ENCODE measurements at places on chromosomes 11 and 22.
A peak's percentile ranks its signal among the peaks of the same experiment; 100 is the strongest.

DNA sequence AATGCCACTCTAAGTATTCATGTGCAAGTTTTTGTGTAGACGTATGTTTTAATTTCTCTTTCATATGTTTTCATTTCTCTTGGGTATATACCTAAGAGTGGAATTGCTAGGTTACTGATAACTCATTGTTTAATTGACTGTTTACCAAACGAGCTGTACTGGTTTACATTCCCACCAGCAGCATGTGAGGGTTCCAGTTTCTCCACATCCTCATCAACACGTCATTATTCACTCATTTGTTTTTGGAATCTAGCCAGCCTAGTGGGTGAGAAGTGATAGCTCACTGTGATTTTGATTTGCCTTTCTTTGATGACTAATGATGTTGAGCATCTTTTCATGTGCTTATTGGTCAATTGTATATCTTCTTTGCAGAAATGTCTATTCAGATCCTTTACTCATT, 4.0 kb downstream of the ANKRD13D start:
- no peak for DNase-seq

GRCh38 chr22:44080936-44081861, 57.1 kb downstream of the PARVB start:
- peak; percentile 15 for DNase-seq

DNA sequence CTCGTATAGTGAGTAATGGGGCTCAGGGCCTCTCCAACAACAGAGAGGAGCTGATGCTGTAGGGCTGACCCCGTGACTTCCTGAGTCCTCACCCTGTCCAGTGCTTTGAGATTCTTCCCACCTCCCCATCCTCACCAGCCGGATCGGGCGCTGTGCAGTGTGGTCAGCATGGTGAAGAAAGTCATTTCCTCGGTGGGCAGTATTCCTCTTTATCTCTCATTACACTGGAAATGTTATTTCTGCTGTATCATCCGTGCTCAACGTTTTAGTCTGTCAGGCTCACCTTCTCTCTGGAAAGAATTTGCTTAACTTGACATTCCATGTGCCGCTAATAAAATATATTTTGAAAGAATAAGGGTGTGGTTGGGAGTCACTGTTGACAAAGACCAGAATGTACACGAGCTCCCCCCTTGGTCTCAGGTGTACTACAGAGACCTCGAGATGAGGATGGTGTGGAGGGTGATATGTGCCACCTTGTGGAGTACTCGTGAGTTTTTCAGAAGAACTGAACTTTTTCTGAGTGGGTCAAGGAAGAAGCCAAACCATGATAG, 25.7 kb upstream of the SCGB1A1 start:
- DNase-seq, result no peak

GRCh38 chr11:58744988-58745704, 13.4 kb upstream of the GLYAT start:
- DNase-seq, result no peak

DNA sequence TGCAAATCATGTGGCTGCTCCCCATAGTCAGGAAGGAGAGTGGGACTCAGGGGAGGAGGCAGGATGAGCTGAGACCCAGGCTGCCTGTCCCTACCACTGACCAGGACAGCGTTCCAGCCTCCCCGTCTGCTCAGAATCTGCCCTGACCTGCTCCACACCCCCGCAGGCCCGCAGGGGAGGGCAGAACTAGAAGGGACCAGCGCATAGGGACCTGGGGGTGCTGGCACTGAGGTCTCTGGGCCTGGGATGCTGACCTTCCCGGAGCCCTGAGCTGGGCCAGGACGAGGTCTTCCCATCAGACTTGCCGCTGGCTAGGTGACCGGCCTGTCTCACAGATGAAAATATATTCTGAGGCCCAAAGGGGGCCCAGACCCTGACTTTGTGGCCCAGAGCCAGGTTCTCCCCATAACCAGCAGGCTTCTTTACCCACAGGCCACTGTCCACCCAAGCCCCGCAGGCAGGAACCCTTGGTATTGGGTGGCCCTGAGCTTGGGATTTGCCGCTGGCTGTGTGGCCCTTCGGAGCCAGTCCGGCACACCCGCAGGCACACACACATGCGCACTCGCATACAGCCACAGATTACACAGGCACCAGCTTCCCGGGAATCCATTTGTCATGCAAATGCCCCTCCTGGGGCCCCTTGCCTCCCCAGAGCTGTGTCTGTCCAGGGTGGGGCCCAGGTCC, 13.8 kb upstream of the PIM3 start:
- DNase-seq, result no peak

- no peak for DNase-seq
Measured at GRCh38 chr22:40592352-40593113, 44.0 kb downstream of the MRTFA start.

DNA sequence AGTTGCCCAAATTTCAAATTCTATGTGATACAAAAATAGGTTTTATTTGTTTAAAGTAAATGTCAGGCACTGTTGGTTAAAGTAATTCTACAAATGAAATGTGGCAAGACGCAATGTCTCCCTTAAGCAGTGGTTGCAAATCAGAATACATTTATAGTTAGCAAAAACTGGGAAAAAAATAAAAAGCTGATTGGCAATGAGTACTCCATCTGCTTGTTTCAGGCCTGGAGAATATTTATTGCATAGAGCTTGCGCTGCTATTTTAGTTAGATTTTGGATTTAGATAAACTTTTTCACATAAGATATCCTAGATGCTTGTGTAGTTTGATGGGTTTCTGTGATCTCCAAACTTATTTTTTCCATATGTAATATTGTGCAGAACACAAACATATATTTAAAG, 224.0 kb upstream of the MPPED2 start:
- DNase-seq, result no peak

- DNase-seq, result no peak
Measured at GRCh38 chr22:17422736-17423343, 53.6 kb downstream of the CECR2 start.

DNA sequence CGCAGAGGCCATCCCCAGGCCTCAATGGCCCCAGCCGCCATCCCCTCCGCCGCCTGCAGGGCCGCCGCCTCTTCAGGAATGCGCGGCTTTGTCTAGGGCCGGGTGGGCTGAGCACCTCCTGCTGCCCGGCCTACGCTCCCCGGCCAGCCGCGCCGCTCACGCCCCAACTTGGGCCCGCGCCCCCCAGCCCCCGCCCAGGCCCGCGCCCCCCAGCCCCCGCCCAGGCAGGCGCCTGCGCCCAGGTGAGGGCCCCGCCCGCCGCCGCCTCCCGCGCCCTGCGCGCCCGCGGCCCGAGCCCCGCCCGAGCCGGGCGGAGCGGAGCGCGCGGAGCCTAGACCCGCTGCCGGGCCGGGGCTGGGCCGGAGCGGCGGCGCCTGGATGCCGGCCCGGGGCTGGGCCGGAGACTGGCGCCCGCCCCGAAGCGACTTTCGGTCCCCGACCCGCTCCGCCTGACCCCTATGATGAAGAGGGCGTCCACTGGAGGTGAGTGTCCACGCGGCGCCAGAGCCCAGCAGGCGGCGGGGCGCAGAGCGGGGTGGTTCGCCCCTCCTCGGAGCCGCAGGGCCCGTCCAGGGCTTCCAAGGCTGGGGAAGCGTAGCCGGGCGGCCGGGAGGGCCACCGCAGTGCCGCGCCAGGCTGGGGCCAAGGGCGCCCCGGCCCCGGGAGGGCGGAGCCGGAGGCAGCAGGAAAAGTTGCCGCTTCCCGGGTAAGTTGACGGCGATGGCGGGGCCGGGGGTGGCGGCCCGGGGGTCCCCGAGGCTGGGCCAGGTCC, 34.3 kb upstream of the PRODH start:
- DNase-seq, result no peak

- DNase-seq, result no peak
Measured at GRCh38 chr11:61757213-61757862, 4.9 kb downstream of the MYRF start.

- peak; percentile 42 for DNase-seq
Measured at GRCh38 chr22:45994491-45995404, 17.8 kb upstream of the WNT7B start.

DNA sequence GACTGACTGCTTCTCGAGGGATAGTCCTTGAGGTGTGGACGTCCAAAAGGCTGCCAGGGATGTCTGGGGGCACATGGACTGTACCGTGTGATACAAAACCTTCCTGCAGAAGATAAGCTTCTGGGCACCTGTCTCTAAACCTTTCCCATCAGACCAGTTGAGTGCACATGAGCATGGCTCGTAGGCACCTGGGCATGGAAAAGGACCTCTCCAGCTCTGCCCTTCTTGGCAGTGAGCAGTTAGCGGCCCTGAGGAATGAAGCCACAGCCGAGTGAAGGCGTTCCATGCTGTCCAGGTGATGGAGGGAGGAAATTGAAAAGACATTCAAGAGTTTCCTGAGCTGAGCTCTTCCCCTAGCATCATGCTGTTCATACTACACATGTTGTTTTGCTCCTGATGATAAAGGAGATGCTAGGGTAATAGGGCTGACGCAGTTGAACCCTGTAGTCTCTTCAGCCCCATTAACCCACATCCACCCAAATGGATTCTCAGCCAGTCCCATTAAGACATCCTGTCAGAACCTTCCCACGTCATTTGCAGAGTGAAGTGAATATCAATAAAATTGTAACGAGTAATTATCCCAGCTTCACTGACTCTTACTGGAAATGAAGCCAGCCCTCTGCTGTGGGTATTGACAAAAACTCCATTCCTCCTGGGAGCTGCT, 138.6 kb downstream of the KIRREL3 start:
- no peak for DNase-seq

- DNase-seq, result no peak
Measured at GRCh38 chr11:69204246-69204940, 48.7 kb downstream of the SMIM38 start.

- DNase-seq, result no peak
Measured at GRCh38 chr22:29187831-29188230, 17.9 kb upstream of the EMID1 start.

GRCh38 chr22:40463017-40463631, 92.7 kb downstream of the SGSM3 start:
- peak; percentile 19 for DNase-seq

GRCh38 chr11:3006505-3007260, 14.6 kb upstream of the NAP1L4 start:
- peak; percentile 38 for DNase-seq

DNA sequence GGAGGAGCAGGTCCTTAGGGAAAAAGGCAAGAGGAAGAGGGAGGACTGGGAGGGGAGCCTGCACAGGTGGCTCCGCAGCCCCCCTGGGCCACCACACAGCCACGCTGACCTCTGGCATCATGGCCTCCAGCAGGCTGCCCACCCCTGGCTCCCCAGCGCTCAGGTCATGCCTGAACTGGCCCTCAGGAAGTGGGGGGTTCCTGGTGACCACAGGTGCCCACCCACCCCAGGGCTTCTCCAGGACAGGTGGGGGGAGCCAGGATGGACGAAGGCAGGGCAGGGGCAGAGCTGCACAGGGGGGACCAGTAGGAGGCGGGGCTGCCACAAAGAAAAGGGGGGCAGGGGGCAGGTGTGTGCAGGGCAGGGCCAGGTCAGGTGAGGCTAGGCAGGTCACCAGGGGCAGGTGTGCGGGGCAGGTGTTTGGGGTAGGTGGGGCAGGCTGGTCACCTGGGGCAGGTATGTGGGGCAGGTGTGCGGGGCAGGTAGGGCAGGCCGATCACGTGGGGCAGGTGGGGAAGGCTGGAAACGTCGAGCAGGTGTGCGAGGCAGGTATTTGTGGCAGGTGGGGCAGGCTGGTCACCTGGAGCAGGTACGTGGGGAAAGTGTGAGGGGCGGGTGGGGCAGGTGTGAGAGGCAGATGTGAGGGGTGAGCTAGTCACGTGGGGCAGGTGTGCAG, 997 bp downstream of the DEAF1 start:
- DNase-seq, result no peak

- DNase-seq, result no peak
Measured at GRCh38 chr11:66950112-66950535, 8.1 kb downstream of the PC start.

DNA sequence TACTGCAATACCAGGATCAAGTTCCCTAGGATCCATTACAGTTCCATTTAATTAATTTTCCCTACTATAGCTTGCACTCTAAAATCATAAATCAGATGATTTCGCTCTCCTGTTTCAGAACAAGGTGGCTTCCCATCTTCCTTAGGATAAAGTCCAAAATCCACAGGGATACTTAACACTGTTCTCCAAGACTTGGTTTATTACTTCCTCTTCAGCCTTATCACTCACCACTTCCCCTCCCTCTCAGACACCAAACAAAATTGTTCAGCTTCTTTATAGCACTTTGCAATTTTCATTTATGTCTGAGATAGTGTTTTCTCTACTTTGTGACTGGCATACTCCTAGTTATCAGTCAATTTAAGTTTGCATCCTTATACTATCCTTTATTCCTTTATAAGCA, 124.6 kb downstream of the GRIA4 start:
- no peak for DNase-seq

- no peak for DNase-seq
Measured at GRCh38 chr11:114236829-114237228, 59.4 kb upstream of the NNMT start.

DNA sequence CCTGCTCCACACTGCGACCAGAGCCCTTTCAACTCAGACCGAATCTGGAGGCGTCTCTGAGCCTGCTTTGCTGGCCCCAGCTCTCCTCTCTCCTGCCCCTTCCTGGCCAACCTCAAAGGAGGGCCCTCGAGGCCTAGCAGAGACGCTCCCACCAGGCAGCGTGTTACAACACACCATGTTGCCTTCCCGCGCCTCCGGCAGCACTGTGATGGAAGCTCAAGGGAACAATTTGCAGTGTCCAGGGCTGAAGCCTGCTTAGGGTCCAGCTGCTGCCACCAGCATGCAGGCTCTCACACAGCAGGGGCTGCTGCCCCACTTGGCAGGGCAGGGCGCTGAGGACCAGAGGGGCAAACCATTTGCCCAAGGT, 18.4 kb downstream of the LINC01488 start:
- DNase-seq, result no peak

DNA sequence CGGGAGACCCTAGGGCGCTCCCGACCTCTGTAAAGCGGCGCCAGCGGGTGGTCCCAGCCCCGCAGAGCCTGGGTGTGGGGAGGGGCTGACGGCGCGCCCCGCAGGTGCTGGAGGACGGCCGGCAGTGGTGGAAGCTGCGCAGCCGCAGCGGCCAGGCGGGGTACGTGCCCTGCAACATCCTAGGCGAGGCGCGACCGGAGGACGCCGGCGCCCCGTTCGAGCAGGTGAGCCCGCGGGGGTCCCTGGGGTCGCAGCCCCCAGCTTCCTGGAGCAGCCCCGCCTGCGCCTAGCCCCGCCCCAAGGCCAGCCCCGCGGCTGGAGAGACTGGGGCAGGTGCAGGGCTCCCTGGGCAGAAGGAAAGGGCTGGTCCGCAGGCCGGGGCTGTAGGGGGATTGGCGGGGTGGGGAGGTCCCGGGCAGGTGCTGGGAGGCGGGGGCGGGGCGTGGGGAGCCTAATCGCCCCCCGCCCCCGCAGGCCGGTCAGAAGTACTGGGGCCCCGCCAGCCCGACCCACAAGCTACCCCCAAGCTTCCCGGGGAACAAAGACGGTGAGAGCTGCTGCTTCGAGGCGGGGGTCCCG, 19.7 kb downstream of the EPS8L2 start:
- DNase-seq, result no peak

DNA sequence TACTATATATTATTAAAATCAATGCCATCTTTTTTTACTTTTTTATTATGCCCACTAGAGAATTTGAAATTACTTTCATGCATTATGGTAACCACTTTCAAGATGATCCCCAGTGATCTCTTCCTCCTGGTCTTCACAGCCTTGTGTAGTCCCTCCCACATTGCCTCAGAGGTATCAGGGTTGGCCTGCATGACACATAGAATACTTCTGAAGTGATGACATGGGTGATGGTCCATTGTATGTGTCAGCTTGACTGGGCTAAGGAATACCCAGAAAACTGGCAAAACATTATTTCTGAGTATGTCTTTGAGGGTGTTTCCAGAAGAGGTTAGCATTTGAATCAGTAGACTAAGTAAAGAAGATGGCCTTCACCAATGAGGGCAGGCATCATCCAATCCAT, 14.2 kb upstream of the ISX start:
- DNase-seq, result no peak

- DNase-seq, result no peak
Measured at GRCh38 chr22:35464399-35464798, 64.5 kb downstream of the MCM5 start.

GRCh38 chr11:72932132-72932570, 117.9 kb downstream of the ATG16L2 start:
- DNase-seq, result no peak
